ENCODE measurements at places on chromosomes 4 and X. TPM values are rescaled to one million over a fixed set of nuclear protein-coding genes. Genes with fewer than 3 reads are reported as not detected.

TIGD2 gene
- 6.0 TPM for total RNA-seq

DNA sequence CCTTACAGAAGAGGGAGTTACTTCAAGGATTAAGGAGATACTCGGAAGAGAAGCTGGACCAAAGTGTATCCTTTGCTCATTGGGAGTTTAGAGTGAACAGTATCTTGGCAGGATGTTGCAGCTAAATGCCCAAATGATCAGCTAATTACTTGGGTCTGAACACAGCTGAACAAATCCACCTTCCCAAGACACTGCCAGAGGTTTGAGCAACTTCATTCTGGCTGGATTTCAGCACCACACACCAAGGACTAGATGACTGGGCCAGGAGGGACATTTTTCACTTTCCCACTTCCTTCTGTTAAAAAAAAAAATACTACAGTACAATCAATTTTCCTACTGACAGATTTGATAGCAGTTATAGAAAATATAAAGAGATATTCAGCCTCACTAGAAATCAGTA, 324.6 kb downstream of the MID1IP1 start:
- DNase-seq, result peak; percentile 35

DNA sequence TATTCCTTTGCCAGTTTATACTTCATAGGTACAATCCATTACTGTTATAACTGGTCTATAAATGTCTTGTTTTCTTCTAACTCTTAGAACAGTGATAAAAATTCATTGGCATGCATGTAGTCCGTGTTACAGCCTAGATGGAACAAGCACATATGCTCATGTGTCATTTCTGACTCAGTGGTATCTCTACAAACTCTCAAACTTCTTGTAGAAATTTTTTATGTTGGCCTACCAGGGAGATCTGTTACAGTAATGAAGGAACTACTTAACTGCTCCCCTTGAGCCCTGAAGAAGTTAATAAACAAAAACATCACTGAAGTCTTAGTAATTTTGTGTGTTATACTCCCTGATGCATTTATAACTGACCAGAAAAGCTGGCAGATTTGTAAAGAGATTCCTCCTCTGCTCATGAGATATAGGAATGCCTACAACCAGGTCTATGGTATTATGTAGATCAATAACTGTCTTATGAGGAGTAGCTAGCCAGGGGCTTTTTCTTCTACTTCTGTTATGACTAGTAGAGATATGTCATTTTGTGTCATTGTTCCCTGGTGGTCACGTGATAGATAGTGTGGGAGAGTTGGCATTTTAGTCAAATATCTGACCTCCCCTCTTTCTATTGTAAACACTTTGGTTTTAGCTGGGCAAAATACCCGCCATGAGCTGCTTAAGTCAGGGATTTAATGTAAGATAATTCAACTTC, 53.7 kb upstream of the FAAH2 start:
- no peak for DNase-seq

- DNase-seq, result peak; percentile 72
These were observed 14.4 kb upstream of the CENPU start for GRCh38 chr4:184748251-184748652.

DNA sequence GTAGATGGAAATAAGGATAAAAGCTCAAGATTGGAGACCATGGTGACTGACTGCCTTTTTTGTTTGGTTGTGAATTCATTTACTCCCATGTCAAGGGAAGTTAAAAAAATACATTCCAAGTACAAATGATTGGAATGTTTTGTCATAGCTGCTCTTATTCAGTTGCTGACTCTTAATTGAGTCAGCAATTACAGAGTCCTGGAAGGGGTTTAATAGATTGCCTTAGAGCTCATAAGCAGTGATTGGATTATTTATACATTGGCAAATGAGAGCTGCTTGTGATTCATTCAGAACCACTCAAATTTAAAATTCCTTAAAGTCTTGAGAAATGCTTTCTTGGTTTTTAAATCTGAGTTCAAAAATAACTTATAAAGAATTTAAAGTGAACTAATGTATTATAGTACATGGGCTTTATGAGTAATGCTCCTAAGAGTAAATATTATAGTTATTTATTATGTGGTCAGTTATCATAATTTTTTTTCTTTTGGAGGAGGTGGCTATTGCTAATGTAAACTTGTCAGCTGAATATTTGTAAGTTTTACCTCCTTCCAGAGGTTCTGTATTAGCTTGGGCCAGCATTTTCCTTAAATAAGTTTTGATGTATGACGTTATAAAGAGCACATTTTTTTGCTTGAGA, 13.6 kb downstream of the JADE1 start:
- no peak for DNase-seq

- peak; percentile 69 for DNase-seq
These were observed 35.7 kb downstream of the HAND2 start for GRCh38 chr4:173494013-173494970.

Data from lung (tissue), 17 donors.